GM03348 (cell line): ENCODE measurements at places on chromosomes 7 and 10.

GRCh38 chr10:59387951-59388670, 25.8 kb upstream of the FAM13C start:
- DNase-seq: peak; percentile 70

- no peak for DNase-seq
Observed at GRCh38 chr10:22724773-22725172, 10.4 kb upstream of the PIP4K2A start.

DNA sequence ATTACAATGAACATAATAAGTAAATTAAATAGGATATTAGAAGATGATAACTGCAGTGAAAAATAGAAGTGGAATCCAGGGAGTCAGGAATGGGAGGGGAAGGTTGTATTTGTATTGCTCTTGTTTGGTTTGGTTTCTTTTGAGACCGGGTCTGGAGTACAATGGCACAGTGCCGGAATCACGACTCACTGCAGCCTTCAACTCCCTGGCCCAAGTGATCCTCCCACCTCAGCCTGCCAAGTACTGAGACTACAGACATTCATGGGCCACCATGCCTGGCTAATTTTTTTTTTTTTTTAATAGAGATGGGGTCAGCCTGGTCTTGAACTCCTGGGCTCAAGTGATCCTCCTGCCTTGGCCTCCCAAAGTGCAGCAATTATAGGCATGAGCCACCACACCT, 59.9 kb upstream of the LRRC4 start:
- no peak for DNase-seq

DNA sequence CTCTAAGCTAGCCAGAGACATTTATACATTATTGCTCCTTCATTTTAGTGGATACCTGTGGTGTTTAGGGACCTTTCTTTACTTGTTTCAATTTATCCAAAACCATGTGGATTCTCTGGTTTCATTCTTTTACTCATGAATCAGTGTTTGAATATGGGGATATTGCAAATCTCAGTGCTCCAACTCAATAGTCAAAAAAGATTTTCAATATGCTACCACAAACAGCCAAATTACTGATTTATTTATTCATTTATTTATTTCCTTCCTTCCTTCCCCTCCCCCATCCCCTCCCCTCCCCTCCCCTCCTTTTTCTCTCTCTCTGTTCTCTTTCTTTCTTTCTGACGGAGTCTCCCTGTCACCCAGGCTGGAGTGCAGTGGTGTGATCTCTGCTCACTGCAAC, 253.1 kb upstream of the IMMP2L start:
- no peak for DNase-seq

DNA sequence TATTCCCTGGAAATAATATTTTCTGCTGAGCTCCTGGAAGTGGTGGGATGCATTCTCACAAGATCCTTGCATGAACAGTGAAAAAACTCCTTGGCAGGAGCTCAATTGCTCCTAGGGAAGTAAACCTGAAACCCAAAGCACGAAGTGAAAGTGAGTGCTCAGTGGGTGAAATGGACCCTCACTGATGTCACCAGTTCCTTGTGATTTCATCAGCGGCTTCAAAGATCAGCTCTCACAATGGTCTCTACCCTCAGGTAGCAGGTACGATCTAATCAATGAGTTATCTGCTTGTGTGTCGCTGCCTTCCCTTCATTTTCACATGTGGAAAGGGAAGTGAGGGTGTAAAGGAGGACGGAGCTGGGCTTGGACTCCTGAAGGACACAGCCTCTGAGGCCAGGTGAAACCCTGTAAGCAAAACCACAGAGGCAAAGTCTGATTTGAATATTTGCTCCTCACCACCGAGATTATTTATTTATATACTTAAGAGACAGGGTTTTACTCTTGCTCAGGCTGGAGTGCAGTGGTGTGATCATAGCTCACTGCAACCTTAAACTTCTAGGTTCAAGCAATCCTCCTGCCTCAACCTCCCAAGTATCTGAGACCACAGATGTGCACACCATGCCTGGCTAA, 255.4 kb upstream of the LYZL1 start:
- no peak for DNase-seq

DNA sequence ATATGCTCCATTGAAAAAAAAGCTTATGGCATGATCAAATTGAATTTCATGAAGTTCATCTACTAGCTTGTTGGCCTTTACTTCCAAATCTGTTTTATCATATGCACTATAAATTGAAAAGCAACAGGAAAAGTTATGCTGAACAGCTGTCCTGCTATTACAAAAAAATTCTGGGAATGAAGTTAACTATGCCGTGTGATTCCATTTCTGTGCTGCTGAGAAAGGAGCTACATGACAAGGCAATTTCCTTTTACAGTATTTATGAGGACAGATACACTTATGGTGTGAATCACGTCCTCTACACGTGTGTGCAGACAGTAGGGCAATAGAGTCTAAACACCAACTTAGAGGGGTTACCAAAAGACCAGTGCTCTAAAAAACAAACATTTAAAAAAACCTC, 426.5 kb upstream of the AKR1E2 start:
- peak; percentile 13 for DNase-seq

GRCh38 chr10:102878629-102879028, 9.4 kb downstream of the AS3MT start:
- no peak for DNase-seq

- peak; percentile 81 for DNase-seq
Observed at GRCh38 chr10:79079490-79080355, 11.0 kb downstream of the ZMIZ1 start.

DNA sequence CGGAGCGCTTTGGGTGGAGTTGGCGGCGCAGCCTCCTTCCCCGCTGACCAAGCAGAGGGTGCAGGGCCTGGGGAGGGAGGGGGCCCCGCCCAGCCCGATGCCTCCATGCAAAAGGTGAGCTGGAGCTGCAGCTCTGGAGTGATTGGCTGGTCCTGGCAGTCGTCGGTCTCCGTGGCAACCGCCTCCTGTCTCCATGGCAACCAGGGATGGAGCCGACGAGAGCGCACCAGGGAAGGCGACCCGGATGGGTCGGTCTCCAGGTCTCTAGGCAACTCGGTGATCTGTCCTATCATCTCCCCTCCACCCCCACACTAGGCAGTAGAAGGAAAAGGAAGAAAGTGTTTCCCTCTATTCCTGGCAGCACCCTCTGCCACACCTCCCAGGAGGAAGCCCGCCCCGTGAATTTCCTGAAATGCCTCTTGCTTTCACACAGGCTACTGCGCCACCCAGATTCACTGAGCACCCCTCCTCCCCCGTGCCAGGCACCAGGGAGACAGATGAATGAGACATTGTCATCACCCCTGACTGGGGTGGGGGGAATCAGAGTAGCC, 647 bp upstream of the NACAD start:
- DNase-seq: peak; percentile 74

DNA sequence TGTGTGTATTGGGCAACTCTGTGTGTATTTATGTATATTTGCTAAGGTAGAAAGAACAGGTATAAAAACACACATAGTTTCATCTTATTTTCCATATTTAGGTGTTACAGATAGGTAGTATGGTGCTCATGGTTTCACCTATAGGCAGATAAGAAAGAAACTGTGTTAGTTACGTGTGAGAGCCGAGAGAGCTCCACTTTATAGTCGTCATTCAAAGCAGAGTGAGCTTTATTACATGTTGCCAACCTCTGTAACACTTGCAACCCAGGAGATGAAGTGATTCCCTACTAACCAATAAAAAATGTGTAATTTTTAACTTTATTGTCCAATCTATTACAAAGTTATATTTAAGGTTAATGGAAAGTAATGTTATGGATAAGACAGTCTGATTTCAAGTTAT, 121.3 kb downstream of the AGMO start:
- no peak for DNase-seq

- DNase-seq: no peak
Observed at GRCh38 chr7:55013851-55014250, 5.0 kb upstream of the EGFR start.

- peak; percentile 75 for DNase-seq
Observed at GRCh38 chr7:101094791-101095375, 9.6 kb downstream of the TRIM56 start.

DNA sequence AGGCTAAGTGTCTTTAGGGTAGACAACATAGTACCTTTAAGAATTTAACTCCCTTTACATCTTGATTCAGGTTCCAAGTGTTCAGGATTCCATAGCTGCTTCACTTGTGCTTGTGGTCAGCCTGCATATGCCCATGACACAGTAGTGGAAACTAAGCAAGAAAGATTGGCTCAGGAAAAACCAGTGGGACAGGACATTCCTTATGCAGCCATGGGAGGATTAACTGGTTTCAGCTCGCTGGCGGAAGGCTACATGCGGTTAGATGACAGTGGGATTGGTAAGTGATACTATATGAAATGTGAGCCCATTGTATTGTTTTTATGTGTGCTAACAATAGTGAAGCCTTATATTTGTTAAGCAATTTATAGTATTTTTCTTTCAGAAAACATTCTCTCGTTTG, 11.3 kb downstream of the FAM221A start:
- no peak for DNase-seq

DNA sequence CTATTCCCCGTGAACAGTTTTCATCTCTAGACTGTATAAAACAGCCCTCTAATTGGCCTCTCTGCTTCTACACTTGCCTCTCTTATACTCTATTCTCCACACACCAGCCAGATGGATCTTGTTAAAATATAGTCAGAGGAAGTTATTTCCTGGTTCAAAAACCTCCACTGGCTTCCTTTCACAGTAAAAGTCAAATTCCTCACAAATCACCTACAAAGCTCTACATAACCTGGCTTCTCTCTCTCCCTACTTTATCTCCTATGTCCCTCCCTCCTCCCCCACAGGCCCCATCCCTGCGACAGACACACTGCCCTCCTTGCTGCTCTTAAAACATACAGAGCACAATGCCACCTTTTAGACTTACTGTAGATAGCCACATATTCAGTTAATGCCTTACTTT, 60.1 kb downstream of the TPK1 start:
- DNase-seq: no peak

DNA sequence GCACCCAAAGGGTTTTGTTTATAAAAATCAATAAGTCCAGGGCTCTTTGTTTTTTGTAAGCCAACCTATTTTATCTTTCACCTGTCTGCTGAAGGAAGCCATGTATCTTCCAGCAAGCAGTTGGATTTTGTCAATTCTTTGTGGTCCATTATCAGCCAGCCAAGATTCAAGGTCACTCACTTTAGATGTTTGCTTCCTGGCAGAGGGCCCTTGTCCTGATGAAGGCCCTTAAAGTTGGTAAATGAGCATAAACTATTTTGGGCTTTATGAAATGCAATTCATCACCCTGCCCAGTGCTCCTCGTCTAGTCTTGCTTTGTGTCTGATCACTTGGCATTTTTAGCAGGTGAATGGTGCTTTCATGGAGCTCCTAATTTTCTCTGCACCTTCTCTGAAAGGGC, 1004.2 kb downstream of the GRID1 start:
- DNase-seq: no peak
